Keratinocyte (primary cell): ENCODE measurements at places on chromosomes 1 and 21.

GRCh38 chr1:41572224-41572623, 87.7 kb upstream of the EDN2 start:
- no peak for DNase-seq

DNA sequence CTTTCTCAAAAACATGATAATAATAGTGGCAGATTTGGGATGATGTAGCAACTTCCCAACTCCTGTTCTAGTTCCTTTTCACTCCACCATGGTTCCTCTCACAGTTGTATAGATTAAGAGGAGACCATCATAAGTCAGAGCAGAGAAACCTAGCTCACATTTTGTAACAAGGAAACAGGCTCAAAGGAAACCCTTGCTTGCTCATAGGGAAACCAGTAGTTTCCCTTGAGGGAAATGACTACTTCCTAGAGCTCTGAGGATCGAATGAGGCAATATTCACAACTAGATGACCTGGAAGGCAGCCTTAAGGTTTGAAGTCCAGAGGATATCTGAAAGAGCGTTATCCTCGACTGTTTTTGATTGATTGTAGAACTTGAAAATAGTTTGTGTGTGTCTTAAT, 76.1 kb upstream of the C8B start:
- no peak for DNase-seq

- DNase-seq, result no peak
Observed at GRCh38 chr1:193326296-193326695, 139.9 kb upstream of the B3GALT2 start.

GRCh38 chr1:46379996-46380395, 14.1 kb upstream of the FAAH start:
- DNase-seq, result no peak
